ENCODE measurements at places on chromosomes 12 and 14.

DNA sequence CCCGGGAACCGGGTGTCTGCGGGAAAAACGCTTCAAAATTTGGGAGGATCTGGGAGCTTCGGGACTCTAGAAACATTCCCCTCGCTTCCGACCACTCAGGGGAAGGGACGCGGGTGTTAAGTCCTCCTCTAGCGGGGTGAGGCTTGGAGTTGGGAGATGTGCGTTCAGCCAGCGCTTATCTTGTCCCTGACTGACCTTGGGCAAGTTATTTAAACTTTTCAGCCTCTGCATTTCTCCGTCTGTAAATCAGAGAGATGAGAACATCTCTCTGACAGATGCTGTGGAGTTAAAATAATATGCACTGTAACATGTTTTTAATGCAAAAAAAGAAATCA lies 76.9 kb upstream of the ANO4 start:
- no peak for DNase-seq

DNA sequence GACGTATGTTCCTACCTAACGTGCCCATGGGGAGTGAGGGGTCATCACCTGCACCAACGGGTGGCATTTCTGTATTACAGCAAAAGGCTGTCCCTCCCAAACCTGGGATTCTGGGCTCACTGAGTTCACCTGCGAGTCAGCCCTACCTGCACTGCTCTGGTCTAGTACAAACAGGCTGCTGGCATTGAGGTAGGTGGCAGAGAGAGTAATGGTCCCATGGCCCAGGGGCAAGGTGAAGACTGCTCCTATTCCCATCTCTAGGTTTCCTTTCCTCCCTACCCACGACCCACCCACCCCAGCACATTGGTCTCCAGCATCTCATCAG lies 421 bp downstream of the SUOX start:
- DNase-seq, result no peak

DNA sequence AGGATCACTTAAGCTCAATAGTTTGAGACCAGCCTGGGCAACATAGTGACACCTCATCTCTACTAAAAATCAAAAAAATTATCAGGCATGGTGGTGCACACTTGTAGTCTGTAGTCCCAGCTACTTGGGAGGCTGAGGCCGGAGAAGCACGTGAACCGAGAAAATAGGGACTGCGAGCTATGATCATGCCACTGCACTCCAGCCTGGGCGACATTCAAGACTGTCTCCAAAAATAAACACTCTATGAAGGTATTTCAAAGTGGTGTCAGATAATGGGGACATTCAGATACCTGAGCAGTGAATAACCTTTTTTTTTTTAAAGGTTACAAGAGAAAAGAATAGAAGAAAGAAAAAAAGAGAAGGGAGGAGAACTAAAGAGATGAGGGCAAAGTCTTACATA lies 98.1 kb downstream of the MED13L start:
- DNase-seq, result no peak

DNA sequence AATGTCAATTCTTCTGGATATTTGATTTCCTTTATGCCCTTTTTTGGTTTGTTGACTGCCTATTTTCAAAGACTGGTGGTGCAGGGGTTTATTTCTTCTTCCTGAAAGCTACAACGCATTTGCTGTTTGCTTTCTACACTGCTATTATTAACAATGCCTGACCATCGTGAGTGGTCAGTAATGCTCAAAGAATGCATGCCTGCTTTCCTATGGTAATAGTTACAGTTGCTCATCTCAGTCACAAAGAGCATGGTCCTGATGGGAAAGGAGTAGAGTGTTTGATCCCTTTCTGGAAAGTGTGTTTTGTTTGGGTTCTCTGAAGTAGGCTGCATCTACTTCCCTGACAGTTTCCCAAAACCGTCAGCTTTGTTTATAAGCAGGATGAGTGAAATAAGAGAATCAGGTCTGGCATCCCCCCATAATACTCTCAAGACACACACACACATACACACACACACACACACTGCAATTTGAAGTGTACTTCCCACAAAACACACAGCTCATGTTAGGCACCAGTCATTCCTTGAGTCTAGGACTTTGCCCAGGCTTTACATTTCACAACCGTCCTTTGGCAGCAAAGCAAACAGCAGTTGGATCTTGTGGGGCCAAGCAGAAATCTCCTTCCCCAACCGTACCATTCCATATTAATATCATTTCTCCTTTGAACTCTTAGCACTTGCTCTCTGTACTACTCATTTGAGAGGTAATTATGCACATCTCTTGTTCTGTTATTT lies 56.6 kb downstream of the SUDS3 start:
- DNase-seq, result no peak

DNA sequence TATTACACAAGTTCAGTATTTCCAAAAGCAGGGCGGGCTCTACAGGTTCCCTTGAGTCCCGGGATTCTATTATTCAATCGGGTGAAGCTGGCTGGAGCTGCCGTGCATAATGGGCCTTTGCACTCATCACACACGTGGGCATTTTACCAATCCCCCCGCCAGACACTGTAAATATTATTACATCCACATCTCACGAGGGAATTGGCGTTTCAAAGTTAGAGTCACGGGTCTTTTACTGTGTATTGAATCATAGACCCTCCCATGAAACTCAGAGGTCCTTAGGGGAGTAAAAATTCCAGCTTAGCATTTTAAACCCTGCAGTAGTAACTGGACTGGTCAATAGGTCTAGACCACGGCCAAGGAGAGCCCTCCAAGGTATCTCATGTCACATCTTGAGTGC lies 70.3 kb downstream of the MAP1LC3B2 start:
- no peak for DNase-seq

DNA sequence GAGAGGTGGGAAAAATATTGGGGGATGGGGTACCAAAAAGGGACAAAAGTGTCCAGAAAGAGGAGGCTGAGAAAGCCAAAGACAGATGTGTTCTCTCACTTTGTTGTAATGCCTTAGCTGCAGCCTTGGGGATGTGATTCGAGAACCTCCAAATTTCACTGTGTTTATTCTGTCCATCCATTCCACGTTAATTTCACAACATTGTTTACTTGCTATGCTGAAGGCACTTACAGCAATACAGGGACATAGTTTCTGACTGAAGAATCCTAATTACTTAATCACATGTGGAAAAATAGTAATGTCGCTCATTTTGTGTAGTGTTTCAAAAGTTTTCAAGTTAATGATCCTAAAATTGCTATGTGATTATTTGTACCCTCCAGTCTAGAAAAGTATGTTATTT lies 146.2 kb upstream of the SLC38A2 start:
- DNase-seq, result no peak

DNA sequence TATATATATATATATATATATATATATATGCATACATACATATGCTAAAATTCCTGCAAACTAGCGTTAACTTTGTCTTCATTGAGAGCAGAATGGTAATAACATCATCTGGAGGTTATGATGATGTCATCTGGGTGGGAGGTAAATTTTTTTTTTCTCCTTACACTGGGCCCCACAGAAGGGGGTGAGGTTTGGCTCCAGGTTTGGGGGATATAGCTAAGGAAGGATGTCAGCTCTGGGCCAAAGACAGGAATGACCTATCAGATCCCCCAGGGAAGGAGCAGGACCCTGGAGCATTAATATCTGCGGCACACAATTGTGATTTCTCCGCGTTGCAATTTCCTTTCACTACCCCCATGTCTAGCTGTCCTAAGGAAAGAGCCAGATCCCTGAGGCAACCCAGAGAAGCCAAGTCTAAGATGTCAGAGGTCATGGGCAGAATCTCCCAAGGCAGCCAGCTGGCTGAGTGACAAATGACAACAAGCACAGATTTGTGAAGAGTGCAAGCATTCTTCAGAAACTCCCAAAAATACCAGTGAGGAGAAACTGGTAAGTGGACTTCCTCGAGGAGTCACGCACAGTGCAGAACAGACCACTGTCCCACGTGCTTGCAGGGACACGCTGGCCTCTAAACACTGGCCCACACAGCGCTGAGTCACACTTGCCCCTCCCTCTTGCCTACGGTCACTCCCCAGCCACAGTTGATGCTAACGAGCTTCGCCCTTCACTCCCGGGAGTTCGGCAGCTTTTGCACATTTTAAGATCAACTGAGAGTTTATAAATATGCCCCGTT lies 9.9 kb downstream of the UBC start:
- peak; percentile 64 for DNase-seq

GRCh38 chr12:58148405-58148804 lies 207.0 kb downstream of the ATP23 start:
- no peak for DNase-seq

DNA sequence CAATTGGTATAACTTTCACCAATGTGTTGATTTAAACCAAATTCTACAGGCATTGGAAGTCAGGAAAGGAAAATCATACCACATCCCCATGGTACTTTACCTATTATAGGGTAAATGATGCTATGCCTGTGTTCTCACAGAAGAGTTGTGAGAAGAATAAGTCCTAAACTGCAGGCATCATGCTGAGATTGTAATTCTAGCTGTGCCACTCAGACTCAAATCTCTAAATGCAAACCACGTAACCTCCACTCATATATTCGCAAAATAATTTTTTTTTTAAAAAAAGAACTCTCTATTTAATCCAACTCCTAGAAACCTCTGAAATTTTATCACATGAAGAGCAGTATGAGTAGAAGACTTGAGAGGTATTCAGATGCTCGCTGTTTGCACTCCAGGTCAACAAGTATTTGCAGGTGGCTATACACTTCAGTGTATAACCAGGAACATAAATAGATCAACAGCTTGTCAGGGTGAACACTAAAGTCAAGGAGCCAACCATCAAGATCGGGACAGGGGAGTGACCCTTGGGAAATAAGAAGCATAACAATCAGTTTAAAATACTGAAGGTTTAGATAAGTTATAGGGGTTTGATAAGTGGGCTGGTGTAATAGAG lies 110.1 kb downstream of the SLC25A21 start:
- no peak for DNase-seq

Data from frontal cortex (tissue), 4 donors.